Thyroid gland (tissue), 4 donors: ENCODE measurements at places on chromosomes 2 and 18.

DNA sequence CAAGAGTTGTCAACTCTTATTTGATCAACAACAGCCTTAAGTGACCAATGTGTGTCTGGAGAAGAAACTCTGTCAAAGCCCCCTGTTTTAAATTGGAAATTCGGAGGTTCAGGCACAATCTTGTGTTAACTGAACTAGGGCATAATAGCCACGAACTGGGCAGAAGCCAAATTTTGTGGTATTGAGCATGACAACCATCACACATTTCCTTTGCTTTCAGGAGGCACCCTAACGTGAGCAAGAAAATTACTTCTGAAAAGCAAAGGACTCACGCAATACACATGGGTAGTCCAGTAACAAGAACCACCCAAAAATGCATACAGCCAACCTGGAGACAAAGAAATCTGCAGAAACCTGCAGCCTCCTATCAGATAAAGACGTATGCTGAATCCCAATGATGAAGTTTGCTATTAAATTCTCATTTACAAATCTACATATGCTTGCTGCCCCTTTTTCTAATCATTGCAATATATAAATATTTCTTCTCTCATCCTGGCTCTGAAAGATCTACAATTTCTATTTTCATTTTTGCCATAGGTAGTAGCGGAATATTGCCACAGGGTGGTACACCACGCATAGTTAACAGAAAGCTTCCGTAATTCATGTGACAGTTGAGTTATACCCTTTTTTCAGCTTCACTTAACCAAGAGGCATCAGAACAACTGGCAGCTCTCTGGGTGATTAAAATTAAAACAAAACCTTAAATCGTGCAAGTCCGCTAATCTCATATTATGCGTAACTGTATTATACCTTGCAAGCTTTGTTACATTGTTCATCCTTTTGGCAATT, 495.8 kb downstream of the NRXN1 start:
- no peak overlapping the region for H3K4me3 ChIP-seq
- DNase-seq: no peak
- H3K27me3 ChIP-seq: no peaks in the 10 kb centered on the region
- H3K27ac ChIP-seq: no peak overlapping the region
- no peaks in the 10 kb centered on the region for H3K36me3 ChIP-seq

DNA sequence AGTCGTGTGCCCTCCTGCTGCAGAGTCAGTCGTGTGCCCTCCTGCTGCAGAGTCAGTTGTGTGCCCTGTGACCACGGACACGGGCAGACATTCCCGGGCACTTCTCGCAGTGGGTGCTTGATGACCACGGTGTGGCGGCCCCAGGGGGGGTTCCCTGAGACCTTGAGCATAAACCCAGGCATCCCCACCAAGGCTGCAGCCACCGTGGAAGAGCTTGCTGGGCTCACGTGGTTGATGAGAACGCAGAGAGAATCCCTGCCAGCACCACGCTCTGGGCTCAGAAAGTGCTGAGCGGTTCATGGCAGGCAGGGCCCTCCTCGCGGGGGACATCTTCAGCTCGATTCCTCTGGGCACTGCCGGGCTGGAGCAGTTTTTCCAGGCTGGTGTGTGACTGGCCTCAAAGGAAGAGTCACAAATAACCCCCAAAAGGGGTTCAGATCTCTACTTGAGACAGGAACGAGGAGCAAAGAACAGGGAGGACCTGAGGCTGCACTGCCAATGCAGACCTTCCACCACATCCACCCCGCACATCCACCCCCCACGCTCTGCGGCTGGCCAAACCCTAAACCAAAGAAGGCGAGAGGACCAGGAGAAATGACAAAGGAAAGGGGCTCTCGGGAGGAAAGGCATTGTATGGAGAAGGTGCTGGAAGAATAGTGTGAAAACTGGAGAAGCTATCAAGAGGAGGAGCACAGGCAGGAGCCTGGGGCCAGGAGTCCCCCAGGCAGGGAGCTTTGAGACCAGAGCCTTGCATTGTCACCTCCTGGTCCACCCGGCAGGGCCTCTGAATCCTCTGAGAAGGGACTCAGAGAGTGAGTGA, 8.4 kb upstream of the PER2 start:
- no peak overlapping the region for H3K27ac ChIP-seq
- H3K27me3 ChIP-seq: no peaks in the 10 kb centered on the region
- peaks cover 15% of the 10 kb centered on the region for H3K4me1 ChIP-seq
- no peak for DNase-seq
- no peak overlapping the region for H3K4me3 ChIP-seq

DNA sequence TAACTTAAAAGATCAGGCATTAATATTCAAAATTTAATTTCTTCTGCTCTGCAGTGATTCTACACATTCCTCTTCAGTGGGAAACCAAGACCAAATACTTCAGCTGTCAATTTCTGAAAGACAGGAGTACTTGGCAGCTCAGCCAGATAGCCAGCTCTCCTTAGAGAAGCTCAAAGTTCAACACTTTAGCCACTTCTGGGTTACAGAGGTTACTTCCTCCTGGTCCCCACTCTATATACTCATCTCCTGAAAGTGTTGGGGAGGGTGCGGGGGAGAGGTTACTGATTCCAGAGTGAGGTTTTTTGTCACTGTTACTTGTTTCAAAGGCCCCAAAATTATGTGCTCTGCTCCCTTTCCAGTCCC, 4.1 kb downstream of the CYTIP start:
- no peaks in the 10 kb centered on the region for H3K4me1 ChIP-seq
- no peak for DNase-seq
- H3K4me3 ChIP-seq: no peak overlapping the region
- no peaks in the 10 kb centered on the region for H3K36me3 ChIP-seq

DNA sequence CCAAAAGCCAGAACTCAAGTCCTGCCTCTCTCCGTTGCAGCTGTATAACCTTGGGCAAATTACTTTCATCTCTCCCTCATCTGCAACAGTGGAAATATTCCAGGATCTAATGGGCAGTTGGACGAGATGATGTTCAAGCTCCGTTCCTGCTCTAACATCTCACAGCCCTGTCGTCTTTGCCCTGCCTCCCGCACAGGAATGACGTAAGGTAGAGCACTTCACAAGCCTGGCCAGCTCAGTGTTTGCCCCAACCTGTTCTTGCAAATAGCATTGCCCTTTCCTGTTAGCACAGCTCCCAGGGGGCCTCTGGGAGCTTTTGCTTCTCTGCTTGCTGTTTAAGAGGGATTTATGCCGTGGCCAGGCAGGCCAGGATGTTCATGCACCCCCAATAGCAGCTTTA, 107.9 kb downstream of the KLHL29 start:
- no peaks in the 10 kb centered on the region for H3K36me3 ChIP-seq
- no peak overlapping the region for H3K4me3 ChIP-seq
- H3K4me1 ChIP-seq: no peaks in the 10 kb centered on the region
- H3K27ac ChIP-seq: no peak overlapping the region
- H3K27me3 ChIP-seq: no peaks in the 10 kb centered on the region

DNA sequence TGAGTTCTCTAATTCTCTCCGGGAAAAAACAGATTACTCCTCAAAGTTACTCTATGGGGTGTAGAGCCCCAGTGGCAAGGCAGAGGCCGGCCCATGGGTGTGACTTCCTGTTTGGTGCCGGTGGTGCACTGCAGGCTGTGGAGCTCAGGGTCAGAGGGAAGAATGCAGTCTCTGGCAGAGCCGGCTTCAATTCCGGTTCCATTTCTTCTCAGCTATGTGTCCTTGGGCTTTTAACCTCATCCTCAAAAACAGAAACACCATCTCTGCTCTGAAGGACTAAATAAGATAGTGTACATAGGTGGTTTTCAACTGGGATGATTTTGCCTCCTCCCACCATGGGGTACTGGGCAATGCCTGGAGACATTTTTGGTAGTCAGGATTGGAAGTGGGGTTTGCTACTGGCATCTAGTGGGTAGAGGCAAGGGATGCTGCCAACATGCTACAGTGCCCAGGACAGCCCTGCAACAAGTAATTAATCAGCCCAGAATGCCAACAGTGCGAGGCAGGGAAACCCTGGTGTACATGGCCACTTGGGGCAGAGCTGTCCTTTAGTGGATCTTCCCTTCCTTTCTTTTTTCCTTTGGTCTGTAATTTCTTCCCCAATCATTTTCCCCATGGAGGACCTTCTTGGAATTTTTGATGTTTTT, 81.2 kb downstream of the INSIG2 start:
- no peaks in the 10 kb centered on the region for H3K27me3 ChIP-seq
- no peaks in the 10 kb centered on the region for H3K36me3 ChIP-seq
- DNase-seq: no peak
- no peak overlapping the region for H3K27ac ChIP-seq

DNA sequence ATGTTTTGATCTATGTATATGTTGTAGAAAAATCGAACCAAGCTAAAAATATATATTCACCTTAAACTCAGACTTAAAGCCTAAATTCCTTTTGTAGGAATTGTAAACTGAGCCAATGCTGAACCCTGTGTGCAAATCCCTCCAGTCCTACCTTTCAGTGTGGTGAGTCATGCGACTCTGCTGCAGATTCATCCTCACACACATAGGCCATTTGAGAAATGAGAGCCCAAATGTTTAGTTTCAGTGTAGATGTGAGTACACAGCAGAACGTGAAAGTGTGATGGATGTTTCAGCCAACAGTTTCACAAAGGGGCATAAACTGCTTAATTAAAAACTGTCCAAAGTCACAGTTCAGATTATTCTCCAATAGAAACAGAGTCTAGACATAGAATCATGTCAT, 193.2 kb downstream of the CDH19 start:
- H3K4me1 ChIP-seq: no peaks in the 10 kb centered on the region
- no peaks in the 10 kb centered on the region for H3K27me3 ChIP-seq
- no peak for DNase-seq
- H3K27ac ChIP-seq: no peak overlapping the region
- no peaks in the 10 kb centered on the region for H3K36me3 ChIP-seq
- no peak overlapping the region for H3K4me3 ChIP-seq

- H3K36me3 ChIP-seq: no peaks in the 10 kb centered on the region
- no peak for DNase-seq
- H3K27me3 ChIP-seq: no peaks in the 10 kb centered on the region
- no peak overlapping the region for H3K4me3 ChIP-seq
- H3K27ac ChIP-seq: no peak overlapping the region
Measured at GRCh38 chr2:17864676-17865075, 13.8 kb upstream of the KCNS3 start.

DNA sequence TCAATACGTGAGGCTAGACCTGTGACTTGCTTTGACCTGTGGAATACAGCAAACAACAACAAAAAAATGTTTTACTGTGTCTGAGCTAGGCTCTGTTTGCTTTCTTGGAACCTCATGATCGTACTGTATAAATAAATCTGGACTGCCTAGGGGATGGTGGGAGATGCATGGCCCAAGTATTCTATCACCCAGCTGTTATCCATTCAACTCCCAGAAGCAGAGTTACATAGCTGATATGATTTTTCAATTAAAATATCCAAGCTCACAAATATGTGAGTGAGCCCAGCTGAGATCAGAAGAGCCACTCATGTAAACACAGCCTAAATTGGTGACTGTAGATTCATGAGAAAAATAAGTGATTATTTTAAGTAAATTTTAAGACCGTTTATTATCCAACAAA, 154.1 kb upstream of the THUMPD2 start:
- H3K27me3 ChIP-seq: no peaks in the 10 kb centered on the region
- no peaks in the 10 kb centered on the region for H3K4me1 ChIP-seq
- DNase-seq: no peak
- H3K4me3 ChIP-seq: no peak overlapping the region
- H3K27ac ChIP-seq: no peak overlapping the region
